ENCODE measurements at places on chromosomes 7 and 10. TPM values are rescaled to one million over a fixed set of nuclear protein-coding genes. Genes with fewer than 3 reads are reported as not detected.

The OR2A5 gene
- not detected for total RNA-seq

The HOXA2 gene
- not detected for total RNA-seq

The GDF2 gene
- total RNA-seq, result not detected

The NKX2-3 gene
- total RNA-seq, result not detected

The CCL26 gene
- total RNA-seq, result not detected

The ACTA2 gene
- total RNA-seq, result 14.6 TPM

The SYT15B gene
- 0.37 TPM for total RNA-seq

The MEPCE gene
- 59.5 TPM for total RNA-seq

The PNLIPRP2 gene
- total RNA-seq, result not detected

The TEX47 gene
- total RNA-seq, result not detected

The SLC39A12 gene
- total RNA-seq, result not detected

GRCh38 chr7:66013938-66014337, 31.9 kb upstream of the GUSB start:
- ATAC-seq, result no peak

DNA sequence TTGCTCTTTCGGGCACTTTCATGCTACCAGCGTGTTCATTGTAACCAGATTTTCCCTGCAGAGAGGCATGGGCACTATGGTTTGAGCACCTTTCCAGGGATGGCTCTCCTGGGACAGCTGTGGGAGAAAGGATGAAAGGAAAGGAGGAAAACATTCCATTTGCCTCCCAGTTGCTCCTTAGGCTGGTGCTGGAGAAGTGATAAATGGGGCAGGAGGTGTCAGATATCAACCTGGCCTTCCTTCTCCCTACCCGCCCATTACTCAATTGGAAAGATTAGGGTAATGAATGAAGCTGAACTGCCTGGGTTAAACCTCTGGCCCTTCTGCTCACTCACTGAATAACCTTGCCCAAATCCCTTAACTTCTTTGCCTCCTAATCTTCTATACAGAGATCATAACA, 228.4 kb downstream of the PLXNA4 start:
- ATAC-seq, result no peak

- no peak for ATAC-seq
These were observed 72.1 kb downstream of the EEPD1 start for GRCh38 chr7:36224934-36225858.

DNA sequence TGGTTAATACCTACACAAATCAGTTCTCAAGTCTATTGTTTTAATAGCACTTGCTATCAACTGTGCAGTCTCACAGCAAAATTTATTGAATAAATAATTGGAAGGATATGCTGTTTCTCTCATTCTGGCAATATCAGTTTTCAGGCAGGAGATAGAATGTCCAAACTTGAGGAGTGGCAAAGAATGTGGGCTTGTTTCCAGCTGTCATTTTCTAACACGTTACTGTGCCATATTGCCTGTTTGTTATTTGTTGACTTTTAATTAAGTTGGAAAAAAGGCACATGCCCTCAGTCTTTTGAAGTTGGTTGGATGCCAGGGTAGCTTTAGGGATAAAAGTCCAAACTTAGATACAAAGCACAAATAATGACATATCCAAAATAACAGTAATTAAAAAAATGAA, 52.2 kb downstream of the MAGI2 start:
- ATAC-seq, result no peak

DNA sequence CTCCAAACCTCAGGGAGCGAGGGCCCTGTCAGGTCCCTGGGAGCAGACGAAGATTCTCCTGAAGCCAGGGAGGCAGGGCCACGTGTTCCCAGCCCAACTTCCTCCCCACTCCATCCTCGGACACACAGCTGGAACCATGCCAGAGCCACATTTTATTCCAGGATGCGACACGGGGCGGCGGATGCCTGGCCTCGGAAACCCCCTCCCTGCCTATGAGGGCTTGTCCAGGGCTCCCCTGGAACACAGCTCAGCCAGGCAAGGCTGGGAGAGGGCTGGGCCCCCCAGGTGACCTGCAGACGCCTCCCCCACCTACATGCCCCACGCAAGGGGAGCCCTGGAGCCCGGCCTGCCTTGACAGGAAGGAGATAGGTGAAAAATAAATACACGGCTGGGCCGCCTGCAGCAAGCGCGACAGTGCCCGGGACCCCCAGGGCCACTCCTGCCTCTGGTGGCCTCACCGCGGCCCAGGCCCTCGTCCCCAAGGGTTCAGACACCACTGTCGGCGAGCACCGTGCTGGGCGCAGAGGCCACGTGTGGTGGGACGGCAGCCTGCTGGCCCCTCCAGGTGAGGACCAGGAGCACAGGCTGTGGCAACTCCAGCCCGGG, 21.5 kb downstream of the GET4 start:
- ATAC-seq, result no peak

DNA sequence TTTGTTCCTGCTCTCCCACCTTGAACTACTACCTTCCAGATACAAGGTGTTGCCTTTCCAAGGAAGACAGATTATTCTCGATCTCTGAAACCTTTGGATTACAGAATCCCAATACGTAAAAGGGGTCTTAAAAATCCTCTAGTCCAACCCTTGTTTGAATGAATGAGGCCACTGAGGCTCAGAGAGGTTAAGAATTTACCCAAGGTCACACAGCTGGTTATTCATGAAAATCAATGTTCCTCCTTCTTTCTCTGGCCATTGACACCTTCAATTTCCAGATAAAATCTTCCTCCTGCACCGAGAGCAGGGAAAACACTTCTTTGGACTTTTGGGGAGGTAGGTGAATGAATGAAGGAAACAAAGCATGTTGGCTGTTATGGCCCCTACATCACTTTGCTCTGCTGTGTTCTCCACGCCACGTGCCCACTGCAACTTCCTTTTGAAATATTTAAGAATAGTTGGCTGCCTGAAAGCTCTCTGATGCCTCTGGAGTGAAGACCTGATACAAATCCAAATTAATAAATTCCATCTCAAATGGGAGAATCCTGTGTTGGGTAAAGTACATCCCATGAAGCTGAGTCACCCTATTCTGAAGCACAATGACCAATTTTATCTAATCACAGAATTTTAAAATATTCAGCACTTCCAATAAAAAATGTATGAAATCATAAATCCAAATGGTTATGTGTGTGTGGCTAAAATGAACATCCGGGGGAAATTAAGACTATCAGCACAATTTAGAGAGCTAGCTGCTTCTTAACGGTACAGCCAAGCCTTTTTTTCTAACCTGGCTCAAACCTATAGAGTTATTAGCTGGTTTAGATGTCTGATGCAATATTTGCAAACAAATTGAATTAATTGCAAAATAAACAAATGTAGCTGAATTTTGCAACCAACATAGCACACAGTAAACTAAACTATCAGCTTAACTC, 7.3 kb downstream of the SVIL start:
- no peak for ATAC-seq

GRCh38 chr10:119305860-119306513, 98.6 kb downstream of the GRK5 start:
- peak; percentile 83 for ATAC-seq

DNA sequence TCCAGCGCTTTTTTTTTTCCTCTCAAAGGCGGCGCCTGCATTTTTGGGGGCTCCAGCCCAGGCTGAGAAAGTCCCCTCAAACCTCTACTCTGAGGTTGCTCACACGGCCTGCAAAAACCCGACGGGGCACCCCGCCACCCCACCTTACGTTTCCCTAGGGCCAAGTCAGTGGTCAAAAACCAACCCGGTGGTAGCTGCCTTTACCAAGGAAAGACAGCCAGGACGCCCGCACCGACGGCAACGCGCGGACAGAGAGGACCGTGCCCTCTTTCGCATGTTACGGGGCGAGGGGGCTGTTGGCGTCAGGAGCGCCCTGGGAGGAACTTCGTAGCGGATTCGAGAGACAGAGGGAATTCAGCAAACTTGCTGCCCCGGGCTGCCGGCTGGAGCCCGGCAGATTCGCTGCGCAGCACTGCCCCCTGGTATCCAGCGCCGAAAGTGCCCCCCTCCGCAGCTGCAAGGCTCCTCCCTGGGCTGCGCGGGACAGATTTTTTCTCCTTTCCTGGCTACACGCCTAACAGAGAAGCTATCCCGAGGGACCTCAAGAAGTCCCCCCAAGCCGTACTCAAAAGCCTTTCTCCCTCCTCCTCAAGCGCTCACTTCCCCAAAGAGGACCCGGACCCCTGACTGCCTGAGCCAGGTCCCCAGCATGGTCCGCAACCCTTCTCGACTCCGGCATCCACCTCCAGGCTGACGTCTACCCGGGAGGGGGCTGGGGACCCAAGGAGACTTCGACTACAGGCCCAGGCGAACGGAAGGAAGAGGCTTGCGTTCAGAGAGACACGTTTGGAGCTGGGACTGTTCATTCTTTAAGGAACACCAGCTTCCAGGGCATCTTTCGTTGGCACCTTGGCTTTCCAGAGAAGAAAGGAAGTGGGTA, 27.7 kb upstream of the VAX1 start:
- ATAC-seq, result no peak

- ATAC-seq, result no peak
These were observed 45.0 kb upstream of the NMT2 start for GRCh38 chr10:15213461-15213861.

GRCh38 chr10:99312501-99312900, 16.7 kb upstream of the CNNM1 start:
- ATAC-seq, result no peak

GRCh38 chr7:70318511-70318910, 720.2 kb downstream of the AUTS2 start:
- peak; percentile 16 for ATAC-seq

DNA sequence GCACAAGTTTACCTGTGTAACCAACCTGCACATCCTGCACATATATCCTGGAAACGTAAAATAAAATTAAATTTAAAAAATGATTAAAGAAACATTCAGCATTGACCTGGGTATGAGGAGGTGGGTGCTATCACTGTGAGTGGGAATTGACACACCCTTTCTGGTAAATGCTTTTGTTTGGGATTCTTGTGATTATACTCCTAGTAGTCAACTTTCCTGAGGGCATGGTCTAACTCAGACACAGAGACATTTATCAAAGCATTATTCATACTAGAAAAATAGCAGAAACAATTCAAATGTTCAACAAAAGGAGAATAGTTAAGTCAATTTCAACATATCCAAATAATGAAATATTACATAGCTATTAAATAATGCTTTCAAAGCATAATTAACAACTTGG, 44.2 kb downstream of the CNNM2 start:
- ATAC-seq, result no peak

DNA sequence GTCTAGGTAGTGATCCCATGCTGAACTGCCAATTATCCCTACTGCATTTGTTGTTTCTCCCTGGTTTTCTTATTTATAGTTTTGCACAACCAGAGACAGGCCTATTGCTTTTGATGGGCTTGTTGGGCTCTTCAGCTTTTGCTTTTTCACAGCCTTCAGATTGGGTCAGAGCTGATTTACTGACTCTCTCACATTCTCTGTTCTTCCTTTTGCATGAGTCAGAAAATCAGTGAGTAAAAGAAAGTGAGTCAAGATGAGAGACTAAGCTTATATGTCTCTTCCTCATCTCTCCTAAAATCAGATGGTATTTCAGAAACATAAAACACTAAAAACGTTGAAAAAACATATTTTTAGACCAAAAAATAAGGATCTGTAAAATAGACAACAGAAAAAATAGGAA, 1135.4 kb downstream of the XPNPEP1 start:
- ATAC-seq, result no peak

DNA sequence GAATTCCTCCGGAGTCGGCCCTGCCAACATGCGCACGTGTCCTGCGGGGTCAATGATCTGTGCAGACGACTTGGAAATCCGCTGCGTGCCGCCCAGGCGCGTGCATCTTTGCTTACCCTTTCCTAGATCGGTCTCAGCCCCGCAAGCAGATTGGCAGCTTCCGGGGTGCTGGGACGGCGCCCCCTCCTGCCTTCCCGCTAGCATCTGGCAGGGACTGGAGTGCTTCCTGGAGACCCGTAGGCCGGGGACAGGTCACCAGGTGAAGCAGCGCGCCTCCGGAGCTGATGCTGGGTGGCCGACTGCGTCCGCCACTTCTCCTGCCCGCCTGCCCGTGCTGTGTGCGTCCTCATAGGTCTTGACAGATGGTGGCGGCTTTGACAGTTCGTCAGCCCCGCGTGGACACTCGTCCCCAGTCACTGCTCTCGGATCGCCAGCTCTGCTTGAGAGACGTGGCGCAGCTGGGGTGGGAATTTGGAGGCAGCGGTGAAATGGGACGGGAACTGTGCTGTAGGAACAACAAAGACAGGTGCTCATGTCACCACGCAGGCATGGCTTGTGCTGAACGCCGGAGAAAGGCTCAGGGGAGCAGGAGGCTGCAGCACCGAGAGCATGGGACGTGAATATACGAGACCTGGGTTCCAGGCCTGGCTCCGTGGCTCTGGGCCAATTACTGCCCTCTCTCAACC, 21.9 kb upstream of the KCNK18 start:
- peak; percentile 57 for ATAC-seq

- peak; percentile 5 for ATAC-seq
These were observed 578 bp downstream of the CACUL1 start for GRCh38 chr10:118754229-118754555.

DNA sequence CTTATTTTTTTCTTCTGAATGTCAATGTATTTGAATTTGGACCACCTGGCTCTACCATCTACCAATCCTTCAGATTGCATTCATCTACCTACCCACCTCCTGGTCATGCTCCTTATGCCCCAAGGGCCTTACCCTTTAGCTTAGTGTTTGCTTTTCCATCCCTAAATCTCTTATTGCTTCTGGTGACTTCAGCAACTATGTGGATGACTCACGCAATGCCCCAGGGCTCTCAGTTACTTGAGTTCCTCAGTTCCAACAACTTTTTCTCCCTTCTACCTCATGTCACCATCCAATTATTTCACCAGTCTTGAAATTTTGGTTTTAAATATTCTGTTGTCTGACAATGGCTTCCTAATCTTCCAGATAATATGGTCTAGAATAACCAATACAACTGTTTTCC, 118.9 kb downstream of the CFAP58 start:
- no peak for ATAC-seq

- no peak for ATAC-seq
These were observed 17.2 kb downstream of the MNX1 start for GRCh38 chr7:156993021-156993924.

- no peak for ATAC-seq
These were observed 5.8 kb upstream of the AEBP1 start for GRCh38 chr7:44098092-44099068.

- peak; percentile 85 for ATAC-seq
These were observed 63.2 kb upstream of the TOMM7 start for GRCh38 chr7:22885797-22886261.

DNA sequence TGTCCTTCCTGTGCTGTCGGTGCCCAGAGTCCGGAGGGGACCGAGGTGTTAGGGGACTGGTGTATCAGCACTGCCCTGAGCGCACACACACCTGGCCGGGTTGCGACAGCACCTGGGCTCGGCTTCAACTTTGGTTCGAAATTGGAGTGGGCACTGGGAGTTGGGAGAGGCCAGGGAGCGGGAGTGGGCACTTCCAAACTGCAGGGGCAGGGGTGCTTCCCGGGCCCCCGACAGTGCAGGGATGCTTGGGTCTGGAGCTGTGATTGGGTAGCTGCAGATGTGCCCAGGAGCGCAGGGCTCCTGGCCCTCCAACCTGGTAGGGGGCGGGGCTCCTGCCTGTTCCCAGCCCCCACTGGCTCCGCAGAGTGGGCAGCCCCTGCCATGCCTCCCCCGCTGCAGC, 7.7 kb downstream of the BBS9 start:
- ATAC-seq, result no peak

DNA sequence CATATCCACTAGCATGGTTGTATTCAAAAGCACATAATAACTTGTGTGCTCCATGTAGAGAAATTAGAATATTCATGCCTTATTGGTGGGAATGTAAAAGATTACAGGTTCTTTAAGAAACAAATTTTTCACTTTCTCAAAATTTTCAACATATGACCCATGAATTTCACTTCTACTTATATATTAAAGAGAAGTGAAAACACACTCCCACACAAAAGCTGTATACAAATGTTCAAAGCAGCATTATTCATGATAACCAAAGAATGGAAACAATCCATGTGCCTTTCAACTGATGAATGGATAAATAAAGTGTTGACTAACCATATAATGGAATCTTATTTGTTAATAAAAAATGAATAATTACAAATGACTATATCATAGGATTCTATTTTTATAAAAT, 694.5 kb upstream of the PCDH15 start:
- ATAC-seq, result no peak

Measured in activated T-helper 17 cell treated with anti-CD3 and anti-CD28 coated beads, Interleukin-2, amount 50 U/mL, for 72 hours (primary cell).